ENCODE measurements at places on chromosomes 1 and 21.

- no peak for DNase-seq
Measured at GRCh38 chr21:29258626-29259338, 39.9 kb upstream of the BACH1 start.

DNA sequence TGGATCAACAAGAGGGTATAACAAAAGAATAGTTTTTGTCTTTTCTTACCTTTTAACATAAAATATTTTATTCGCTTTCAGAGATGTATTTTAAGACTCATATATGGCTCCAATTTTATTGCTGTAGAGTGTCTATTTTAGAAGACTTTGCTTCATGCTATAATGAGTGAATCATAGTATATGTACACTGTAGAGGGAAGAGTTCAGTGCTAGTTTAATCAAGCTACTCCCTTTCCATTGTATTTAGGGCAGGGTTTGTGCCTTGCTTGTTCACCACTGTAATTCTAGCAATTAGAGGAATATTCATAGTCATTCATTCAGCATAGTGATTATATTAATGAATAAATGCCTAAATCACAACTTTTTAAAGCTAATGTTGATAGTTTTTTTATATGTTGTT, 78.8 kb downstream of the CEP350 start:
- DNase-seq = no peak

DNA sequence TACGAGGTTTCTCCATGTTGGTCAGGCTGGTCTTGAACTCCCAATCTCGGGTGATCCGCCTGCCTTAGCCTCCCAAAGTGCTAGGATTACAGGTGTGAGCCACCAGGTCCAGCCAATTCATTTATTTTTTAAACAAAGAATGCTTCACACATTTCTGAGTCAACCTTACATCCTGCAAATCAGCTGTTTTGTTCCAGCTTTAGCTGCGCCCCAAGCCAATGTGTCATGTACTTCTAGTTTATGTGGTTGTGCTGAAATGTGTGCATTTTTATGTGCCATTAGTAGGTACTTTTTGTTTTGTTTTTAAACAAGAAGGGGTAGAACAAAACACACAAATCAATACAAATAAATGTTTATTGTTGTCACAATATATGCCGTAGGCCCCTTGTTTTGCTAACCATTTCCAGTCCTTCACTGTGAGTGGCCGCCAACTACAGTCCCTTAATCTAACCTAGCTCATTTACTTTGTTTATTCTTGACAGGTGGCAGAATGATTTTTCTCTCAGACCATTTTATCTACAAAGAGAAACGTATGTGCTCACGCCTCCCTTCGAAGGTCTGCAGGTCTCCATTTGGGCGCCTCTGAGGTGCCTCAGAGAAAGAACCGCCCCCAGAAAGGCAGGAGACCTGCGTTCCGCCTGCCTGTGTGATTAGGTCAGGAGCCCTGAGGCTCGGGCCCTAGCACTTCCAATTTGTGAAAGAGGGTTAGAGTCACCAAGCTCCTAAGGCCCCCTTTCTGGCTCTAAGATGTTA, 2.8 kb upstream of the CASQ2 start:
- no peak for DNase-seq

- DNase-seq = no peak
Measured at GRCh38 chr1:209168204-209168603, 415.3 kb upstream of the CAMK1G start.

- DNase-seq = no peak
Measured at GRCh38 chr1:116861137-116861536, 48.6 kb upstream of the PTGFRN start.

DNA sequence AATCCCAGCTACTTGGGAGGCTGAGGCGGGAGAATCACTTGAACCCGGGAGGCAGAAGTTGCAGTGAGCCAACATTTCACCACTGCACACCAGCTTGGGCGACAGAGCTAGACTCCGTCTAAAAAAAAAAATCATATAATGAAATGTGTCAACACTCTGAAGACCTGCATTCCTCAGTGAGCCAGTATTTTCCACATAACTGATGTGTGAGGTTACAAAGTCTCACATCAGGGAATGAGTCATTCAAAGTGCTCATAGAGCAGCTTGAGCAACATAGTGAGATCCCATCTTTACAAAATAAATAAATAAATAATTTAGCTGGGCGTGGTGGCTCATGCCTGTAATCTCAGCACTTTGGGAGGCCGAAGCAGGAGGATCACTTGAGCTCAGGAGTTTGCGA, 65.5 kb downstream of the CASZ1 start:
- DNase-seq = no peak

GRCh38 chr1:51740652-51741051, 123.8 kb downstream of the OSBPL9 start:
- no peak for DNase-seq

DNA sequence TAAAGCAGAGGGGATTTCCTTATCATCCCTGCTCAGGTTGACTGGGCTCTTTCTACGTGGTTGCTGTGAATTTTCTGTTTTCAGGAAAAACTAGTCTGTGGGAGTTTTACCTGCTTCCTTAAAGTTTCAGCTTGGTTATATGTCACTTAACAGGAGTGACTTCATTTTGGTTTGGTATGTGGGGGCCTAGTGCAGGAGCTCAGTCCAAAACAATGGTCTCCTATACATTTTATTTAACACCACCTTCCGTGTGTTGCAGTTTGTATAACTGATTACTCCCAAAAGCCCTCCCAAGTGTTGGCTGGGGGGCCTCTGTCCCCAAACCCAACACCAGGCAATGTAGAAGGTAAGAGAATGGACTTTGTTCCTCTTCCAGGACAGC, 5.3 kb downstream of the IL23R start:
- DNase-seq = no peak

- no peak for DNase-seq
Measured at GRCh38 chr1:5995871-5996630, 3.8 kb upstream of the NPHP4 start.

- DNase-seq = no peak
Measured at GRCh38 chr21:42571391-42572150, 57.9 kb downstream of the SLC37A1 start.

GRCh38 chr1:84467298-84467697, 11.8 kb upstream of the RPF1 start:
- no peak for DNase-seq

- no peak for DNase-seq
Measured at GRCh38 chr1:222877854-222878253, 63.0 kb downstream of the DISP1 start.

DNA sequence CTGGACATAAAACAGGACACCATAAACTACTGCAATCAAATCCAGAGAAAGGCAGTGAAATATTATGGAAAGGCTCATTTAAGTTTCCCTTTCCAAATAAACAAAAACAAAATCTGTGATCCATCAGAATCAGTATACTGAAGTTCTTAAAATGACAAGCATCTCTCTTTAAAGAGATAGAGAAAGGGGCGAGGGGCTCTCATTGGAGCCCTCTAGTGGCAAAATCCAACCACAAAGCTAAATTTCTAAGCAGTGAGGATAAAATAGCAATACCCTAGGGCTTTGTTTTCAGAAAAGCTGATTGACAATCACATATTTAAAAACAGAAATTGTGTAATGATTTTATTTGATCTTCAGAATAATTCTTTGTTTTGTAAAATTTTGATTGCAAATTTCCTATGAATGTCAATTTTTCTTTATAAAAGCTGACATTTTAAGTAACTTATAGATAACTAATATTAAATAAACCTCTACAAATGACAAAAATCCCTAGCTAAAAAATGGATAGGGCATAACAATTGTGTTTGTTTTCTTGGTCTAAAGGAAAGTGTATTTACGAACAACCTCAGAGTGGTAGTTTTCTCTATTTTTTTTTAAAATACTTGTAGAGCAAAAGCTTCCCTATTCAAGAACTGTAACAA, 138.2 kb downstream of the COL24A1 start:
- DNase-seq = no peak

GRCh38 chr1:53463961-53464899, 5.0 kb downstream of the DMRTB1 start:
- no peak for DNase-seq

DNA sequence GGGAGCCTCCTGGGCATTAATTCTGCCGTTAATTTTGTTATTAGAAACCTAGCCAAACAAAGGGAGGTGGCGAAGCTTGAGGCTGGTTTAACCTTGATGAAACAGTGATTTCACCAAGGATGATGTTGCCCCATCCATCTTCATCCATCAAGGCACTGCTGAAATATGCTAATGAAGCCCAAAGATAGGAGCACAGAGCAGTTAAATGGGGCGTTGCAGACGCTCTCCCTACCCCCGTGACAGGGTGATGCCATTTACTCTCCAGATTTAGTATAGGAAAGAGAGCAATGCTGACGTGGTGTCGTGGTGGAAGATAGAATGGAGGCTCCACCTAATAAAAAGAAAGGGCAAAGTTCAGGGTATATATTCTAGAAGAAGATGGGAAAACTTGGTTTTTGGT, 84.0 kb downstream of the PBX1 start:
- DNase-seq = no peak

GRCh38 chr1:4430406-4431365, 223.7 kb upstream of the AJAP1 start:
- no peak for DNase-seq

DNA sequence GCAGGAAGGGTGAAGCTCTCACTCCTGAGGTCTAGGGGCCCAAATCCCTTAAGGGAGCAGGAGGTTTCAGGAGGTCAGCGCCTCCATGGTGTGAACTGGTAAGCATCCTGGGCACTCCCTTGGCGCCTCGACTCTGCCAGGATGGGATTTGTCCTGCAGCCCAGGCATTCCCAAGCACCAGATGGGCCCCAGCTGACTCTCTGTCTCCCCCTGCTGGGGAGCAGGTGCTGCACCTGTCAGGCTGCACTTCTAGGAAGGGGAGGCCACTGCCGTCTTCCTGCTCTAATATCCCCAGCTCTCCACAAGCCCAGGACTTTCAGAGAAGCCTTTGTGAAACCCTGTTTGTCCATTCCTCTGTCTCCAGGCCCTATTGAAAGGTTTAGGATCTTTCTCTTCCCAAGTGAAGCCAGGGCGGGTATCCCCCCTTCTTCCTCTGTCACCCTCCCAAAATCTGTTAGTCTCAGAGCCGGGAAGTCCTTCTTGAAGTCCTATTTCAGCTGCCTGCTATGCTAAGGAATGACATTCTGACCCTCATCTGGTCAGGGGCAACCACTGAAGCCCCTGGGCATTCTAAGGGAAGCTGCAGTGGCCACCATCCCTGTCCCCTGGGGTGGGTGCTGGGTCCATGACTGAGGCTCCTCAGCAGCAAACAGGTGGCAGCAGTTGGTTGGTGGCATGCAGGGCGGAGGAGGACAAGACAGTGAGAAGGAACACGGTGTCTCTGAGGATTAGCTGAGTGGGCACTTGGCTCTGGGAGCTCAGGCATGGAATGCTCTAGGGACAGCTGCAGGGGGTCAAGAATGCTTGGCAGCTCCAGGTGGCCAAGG, 3.2 kb downstream of the MYBPH start:
- peak; percentile 66 for DNase-seq

DNA sequence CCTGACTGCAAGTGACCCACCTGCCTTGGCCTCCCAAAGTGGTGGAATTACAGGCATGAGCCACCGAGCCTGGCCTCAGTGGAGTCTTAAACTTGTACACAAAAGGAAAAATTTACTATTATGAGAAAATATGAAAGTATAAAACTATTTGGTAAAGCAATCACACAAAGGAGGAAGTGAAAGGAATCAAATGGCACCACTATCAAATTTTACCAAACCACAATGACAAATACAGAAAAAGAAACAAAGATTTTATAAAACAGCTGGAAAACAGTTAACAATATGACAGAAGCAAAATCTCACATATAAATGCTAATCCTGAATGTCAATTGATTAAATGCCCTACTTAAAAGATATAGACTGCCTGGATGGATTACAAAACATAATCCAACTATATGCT, 42.1 kb upstream of the NEGR1 start:
- DNase-seq = no peak

- no peak for DNase-seq
Measured at GRCh38 chr1:229841230-229841629, 215.2 kb downstream of the URB2 start.

- no peak for DNase-seq
Measured at GRCh38 chr21:35191754-35192153, 142.7 kb upstream of the RUNX1 start.

GRCh38 chr1:94773931-94774422, 46.2 kb upstream of the SLC44A3 start:
- DNase-seq = no peak

GRCh38 chr1:117120774-117121588, 568 bp downstream of the TRIM45 start:
- DNase-seq = no peak

- no peak for DNase-seq
Measured at GRCh38 chr1:111162488-111162880, 22.5 kb downstream of the CEPT1 start.

GRCh38 chr1:5913078-5913845, 79.0 kb downstream of the NPHP4 start:
- DNase-seq = no peak

DNA sequence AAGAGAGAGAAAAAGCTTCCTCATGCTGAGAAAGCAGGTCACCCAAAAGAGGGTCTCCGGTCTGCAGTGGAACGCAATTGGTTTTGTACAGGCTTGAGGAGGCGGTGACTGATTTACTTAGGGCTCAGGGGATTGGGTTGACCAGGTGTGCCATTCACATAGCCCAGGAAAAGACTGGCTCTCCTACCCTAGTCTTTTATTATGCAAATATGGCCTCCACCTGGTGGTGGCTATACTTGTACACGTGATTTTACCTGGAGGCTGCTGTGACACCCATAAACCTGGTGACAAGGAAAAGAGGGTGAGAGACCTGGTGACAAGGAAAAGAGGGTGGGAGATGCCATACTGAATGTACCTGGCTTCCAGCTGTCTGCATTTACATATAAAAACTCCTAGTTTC, 49.9 kb downstream of the DNTTIP2 start:
- no peak for DNase-seq

- DNase-seq = no peak
Measured at GRCh38 chr1:166925810-166926478, 49.4 kb downstream of the ILDR2 start.

GRCh38 chr1:99748419-99748818, 18.0 kb downstream of the FRRS1 start:
- no peak for DNase-seq

GRCh38 chr1:95415146-95415545, 181.1 kb downstream of the RWDD3 start:
- DNase-seq = no peak

DNA sequence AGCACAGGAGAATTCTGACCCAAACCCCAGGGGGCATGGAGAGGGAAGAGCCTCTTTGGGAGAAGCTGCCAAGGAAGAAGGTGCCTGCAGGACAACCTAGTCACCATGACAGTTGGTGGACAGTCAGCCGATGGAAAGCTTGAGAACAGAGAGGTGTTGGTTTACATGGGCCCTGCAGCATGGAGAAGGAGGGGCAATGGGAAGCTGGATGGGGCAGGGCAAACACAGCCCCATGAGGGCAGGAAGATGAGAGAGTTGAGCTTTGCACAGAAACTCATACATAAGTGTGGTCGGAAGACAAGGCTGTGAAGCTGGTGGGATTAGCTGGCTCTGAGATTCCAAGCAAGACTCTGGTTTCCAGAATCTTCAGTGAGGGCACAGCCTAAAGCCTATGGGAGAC, 6.6 kb upstream of the SLC5A9 start:
- DNase-seq = no peak

- no peak for DNase-seq
Measured at GRCh38 chr1:111223126-111223685, 4.3 kb upstream of the CHI3L2 start.

Measured in NCI-H2081 (cell line).